ENCODE measurements at places on chromosomes 4 and X.

DNA sequence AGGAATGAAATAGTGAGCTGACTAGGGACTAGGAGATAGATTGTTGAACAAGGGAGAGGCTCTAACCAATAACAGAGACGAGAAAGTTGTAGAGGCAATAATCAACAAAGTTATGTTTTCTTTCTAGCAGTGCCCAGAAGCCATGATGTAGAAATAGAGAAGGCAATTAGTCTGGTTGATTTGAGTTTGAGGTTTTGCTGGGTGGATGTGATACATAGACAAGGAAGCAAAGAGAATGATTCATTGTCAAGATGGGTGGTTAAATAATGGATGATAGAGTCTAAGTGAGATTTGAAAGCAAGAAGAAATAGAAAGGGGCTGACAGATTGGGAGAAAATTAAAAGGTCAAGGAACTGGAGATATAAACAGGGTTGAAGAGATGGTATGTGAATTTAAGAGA, 11.2 kb downstream of the RBM41 start:
- DNase-seq: no peak

GRCh38 chr4:129645461-129645860, 549.5 kb downstream of the C4orf33 start:
- no peak for DNase-seq

GRCh38 chr4:106898621-106899230, 137.4 kb downstream of the DKK2 start:
- no peak for DNase-seq

GRCh38 chr4:45776146-45776545, 347.7 kb downstream of the GABRG1 start:
- no peak for DNase-seq

DNA sequence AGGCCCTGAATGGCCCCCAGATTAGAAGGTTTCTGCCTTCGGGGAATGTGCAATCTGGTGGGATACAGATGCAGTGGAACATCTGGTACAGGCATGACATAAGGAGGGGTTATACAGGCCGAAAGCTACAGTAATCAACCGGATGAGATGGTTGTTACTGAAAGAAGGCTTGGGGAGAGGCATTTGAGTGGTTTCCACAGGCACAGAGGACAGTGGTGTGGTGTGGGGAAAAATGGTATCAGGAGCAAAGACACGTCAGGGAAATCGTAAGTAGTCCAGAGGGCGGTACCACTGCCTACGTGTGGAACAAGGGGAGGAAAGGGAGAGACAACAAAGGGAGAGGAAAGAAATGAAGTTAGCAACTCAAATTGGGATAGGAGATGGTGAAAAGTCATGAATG, 3.0 kb downstream of the PDLIM3 start:
- no peak for DNase-seq

- DNase-seq: no peak
These were observed 177.8 kb upstream of the C1QTNF7 start for GRCh38 chr4:15250021-15250441.

DNA sequence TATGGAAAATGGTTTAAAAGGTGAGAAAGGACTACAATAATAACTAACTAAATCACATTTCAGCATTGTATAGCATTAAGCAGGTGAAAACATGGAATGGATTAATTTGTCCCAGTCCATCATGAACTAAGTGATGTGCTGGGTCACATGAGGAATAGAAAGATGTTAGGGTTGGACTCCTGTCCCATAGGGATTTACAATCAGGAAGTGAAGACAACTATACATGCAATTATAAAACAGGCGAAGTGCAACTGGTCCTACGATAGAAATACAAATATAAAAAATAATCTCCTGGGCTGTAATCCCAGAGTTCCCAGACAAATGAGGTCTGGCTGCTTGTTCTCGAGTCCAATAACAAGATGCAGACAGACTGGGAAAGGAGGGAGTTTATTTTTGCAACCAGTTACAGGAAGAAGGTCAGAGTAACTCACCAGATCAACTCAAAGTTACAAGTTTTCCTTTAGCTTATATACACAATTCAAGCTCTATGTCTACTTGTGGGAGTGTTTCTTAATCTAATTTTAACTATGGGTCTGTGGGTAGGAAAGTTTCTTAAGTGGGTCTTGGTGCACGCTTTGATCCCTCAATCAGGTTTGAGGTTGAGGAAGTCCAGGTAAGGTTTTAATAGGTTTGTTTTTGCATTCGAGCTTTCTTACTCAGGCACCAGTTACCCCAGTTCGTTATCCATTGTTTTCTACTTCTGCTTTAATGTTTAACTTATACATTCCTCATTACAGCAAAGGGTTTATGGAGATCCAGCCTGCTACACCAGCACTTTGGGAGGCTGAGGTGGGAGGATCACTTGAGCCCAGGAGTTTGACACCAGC, 50.1 kb downstream of the IGFBP7 start:
- DNase-seq: no peak

GRCh38 chr4:123484291-123484926, 87.8 kb downstream of the SPRY1 start:
- DNase-seq: no peak

All from activated T-cell treated with anti-CD3 and anti-CD28 coated beads, Interleukin-2, amount 50 U/mL, for 24 hours (primary cell).